Stimulated activated CD4-positive, alpha-beta T cell treated with anti-CD3 and anti-CD28 coated beads, Interleukin-15, amount 100 ng/mL, for 1 hour (primary cell): ENCODE measurements at places on chromosomes 2 and 18.

- no peak for DNase-seq
Observed at GRCh38 chr2:170241756-170242155, 63.8 kb downstream of the MYO3B start.

- DNase-seq = no peak
Observed at GRCh38 chr2:178286636-178287035, 92.3 kb downstream of the OSBPL6 start.

- no peak for DNase-seq
Observed at GRCh38 chr2:196219671-196220070, 48.3 kb upstream of the STK17B start.

DNA sequence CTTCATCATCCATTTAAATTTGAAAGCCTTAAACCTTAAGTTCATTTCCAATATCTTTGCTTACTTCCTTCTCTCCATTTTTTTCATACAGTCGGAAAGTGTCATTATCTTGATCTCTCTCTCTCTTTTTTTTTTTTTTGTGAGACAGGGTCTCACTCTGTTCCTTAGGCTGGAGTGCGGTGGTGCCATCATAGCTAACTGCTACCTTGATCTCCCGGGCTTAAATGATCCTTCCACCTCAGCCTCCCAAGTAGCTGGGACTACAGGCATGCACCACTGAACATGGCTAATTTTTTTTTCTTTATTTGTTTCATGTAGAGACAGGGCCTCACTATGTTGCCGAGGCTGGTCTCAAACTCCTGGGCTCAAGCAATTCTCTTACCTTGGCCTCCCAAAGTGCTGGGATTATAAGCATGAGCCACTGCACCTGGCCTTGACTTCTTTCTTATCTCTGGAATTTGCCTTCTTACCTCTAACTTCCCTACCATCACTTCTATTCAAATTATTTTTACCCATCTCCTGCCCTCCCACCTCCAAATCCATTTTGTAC, 222.2 kb downstream of the MYCN start:
- no peak for DNase-seq

- DNase-seq = no peak
Observed at GRCh38 chr2:232275670-232276069, 102.9 kb upstream of the ALPP start.

DNA sequence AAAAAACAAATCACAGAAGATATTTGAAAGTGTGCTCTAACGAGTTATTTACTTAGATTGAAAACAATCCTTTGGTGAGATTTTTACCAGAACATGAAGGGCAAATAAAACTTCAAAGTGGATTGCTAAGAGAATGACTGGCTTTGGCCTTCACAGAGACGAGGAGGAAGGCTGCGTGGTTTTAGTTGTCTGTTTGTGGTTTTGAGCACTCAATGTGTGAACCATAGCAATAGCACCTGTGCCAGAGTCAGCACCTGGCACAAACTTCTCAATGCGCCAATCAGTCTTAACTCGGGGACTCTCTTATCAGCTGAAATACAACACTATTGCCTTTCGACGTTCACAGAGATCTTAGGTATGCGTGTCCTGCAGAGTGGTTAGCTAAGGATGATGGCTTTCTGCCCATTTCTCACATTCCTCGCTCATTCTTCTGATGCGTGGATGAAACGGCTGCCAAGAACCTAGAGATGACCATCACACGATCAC, 70.0 kb downstream of the MBP start:
- DNase-seq = no peak

GRCh38 chr2:64283641-64284361, 139.6 kb upstream of the PELI1 start:
- no peak for DNase-seq

DNA sequence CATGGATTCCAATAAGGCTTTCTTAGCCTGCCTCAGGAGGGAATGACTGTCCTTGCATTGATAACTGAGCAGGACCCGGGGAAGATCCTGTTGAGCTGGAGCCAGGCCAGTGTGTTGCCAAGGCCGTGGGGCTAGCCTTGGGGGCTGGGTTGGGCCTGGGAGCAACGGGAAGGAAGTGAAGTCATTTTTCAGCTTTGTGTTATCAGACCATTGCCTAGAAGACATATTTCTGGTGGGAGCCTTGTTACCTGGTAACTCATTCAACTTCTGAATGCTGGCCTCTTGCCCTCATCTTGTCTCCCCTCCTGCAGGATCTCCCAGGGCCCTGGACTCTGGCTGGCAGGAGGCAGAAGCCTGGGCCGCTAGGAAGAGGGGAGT, 92.7 kb upstream of the MGAT5 start:
- DNase-seq = no peak

DNA sequence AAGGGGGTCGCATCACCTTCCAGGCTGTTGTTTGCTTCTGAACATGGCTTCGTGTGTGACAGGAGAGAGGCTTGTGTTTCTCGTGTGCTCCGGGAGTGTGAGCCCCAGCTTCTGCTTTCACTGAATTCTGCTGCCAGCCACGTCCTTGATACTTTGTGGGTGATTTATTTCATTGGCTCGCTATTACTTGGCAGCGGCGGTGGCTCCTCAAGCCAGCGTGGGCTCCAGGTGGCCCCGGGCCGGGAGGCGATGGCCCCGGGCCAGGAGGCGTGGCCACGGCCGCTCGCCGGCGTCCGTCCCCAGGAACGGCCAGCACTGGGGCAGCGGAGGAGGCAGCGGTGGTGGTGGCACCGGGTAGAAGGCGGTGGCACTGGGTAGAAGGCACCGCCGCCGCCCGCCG, 63.1 kb downstream of the NAPG start:
- DNase-seq = no peak

DNA sequence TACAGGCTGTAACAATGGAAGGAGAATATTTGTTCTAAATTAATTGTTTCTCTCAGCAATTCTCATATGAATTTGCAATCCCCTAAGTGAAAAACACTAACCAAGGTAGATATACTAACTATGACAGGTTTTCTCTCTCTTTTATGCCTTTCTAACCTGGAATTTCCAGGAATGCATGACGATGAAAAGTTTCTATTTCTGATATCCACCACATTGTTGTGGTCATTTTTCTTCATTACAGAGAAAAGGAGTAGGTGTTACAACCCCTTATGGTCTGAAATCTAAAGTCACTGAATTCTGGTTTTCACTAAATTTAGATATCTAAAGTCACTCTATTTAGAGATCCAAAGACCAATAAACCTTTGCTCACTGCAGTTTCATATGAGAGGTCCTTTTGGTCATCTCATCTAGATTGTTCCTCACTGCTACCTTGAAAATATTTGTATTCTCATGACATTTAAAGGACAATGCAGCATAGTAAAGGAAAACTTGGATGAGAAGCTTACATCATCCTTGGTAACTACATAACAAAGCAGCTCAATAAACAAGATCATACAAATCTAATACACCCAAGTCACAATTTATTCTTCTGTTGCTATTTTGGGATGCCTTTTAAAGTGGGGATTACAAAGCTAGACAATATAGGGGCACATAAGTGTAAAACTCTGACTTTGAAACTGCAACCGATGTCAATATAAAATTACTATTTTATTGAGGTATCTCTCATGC, 85.8 kb downstream of the TCF4 start:
- DNase-seq = no peak

GRCh38 chr2:234716271-234716670, 219.4 kb upstream of the ARL4C start:
- DNase-seq = no peak

GRCh38 chr2:138267902-138268254, 233.7 kb upstream of the SPOPL start:
- no peak for DNase-seq

GRCh38 chr2:149050188-149050587, 11.7 kb downstream of the LYPD6B start:
- no peak for DNase-seq
